ENCODE measurements at places on chromosomes 5 and 9.

- DNase-seq: no peak
Observed at GRCh38 chr9:83623679-83624076, 735 bp downstream of the IDNK start.

- DNase-seq: no peak
Observed at GRCh38 chr5:76495870-76496269, 92.8 kb downstream of the IQGAP2 start.

DNA sequence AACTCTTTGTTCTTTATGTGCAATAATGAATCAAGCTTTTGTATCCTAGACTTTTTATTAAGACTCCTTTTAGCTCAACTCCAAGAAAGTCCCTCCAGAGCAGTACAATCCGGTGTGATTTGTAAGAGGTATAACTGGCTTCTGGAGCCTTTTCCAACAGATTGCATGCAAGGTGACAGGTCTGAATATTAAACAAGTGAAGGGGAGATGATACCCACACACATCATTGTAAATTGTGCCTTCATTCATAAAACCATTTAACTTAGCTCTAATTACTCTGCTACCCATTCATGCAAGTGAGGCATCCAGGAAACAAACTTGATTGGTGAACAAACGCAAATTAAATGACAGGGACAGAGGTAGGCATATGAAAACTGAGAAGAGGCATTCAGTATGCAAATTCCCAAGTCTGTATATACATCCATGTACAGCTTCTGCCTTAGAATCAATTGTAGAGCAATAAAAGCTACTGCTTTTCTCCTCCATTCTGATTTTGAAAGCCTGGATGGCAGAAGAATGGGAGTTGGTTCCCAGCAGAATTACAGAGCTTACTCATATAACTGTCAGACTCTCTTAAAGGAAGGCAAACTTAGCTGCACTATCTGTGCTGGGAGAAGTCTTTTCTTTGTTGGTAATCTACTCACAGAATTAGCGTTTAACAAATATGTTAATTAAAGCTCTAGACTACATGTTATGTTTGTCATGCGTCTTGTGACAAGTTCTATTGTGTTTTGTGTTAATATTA lies 261.0 kb upstream of the CDH6 start:
- no peak for DNase-seq

- DNase-seq: no peak
Observed at GRCh38 chr5:141326088-141326854, 4.0 kb upstream of the PCDHGA1 start.

- no peak for DNase-seq
Observed at GRCh38 chr9:81069038-81069795, 620.1 kb downstream of the TLE1 start.
